ENCODE measurements at places on chromosomes 4 and X.

- peak; percentile 2 for DNase-seq
Measured at GRCh38 chrX:96685210-96686099, 813 bp downstream of the DIAPH2 start.

GRCh38 chrX:53056292-53056691, 7.7 kb downstream of the GPR173 start:
- DNase-seq, result no peak

DNA sequence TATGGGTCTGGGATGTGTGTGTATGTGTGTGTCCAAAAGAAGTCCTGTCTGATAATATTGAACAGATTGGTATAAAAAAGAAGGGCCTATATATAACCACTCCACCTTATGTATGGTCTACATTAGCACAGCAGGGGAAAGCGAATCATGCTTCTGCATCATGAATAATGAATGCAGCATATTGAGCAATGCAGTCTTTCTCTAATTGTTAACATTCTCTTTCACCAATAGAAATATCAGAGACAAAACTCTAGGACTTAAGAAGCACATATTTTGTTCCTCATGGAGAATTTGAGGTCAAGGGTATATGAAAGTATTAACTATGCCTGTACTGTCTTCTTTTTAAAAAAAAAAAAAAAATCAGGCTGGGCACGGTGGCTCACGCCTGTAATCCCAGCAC, 264.3 kb upstream of the NOCT start:
- DNase-seq, result no peak

DNA sequence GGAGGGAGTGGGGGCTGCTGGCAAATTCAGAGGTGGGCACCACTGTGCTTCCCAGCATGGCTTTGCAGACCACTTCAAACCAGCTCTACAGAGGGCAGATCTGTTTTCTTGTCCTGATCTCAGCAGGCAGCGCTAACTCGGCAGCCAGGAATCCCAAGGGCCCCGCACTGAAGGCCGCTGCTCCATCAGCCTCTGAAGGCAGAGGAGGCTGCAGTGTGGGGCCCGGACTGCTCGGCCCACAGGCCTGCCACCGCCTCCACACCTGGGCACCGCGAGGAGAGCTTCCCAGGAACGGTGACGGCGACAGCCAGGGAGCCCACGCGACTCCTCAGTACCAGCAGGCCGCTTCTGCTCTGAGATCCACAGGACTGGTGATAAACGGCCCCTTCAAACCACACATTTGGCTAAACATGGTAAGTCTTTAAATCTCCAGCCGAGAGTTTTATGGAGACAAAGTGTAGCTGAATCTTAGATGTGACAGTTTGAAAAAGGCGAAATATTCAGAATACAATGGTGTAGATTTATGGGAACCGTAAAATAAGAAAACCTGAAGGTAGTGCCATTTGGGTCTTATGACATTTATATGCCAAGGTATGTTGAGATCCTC, 23.6 kb downstream of the DCTD start:
- no peak for DNase-seq

DNA sequence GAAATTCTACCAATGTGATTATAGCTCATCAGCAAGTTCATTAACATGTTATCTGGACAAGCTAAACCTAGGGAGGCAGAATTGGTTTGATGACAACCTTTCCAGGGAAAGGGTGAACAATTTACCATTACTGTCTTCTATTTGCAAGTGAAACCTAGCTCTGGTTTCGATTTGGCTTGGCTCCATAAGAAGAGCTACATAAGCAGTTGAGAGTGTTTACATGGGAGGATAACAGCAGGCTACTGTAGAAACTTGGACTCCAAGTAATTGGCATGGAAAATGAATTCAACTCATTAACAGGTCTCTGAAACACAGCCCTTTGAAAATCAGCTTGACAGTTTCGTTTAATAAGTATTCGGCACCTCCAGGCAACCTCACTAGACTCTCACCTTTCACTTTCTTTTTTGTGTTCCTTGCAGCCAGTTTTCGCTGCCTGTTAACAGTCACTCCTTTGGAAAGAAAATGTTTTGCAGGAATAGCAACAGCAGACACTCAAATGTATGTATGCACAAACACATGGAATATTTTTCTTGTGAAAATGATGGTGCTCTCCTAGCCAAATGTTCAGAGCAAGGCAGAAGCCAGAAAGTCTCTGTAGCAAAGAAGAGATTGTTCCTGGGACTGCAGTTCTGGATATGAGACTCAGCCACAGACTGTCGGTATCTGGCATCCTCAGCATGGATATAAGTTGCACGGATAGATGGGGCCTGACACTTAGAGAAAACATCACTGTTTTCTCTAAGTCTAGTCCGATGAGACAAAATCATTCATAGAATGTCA, 27.5 kb downstream of the POU3F4 start:
- no peak for DNase-seq

- no peak for DNase-seq
Measured at GRCh38 chrX:12985331-12985730, 10.4 kb downstream of the TMSB4X start.

DNA sequence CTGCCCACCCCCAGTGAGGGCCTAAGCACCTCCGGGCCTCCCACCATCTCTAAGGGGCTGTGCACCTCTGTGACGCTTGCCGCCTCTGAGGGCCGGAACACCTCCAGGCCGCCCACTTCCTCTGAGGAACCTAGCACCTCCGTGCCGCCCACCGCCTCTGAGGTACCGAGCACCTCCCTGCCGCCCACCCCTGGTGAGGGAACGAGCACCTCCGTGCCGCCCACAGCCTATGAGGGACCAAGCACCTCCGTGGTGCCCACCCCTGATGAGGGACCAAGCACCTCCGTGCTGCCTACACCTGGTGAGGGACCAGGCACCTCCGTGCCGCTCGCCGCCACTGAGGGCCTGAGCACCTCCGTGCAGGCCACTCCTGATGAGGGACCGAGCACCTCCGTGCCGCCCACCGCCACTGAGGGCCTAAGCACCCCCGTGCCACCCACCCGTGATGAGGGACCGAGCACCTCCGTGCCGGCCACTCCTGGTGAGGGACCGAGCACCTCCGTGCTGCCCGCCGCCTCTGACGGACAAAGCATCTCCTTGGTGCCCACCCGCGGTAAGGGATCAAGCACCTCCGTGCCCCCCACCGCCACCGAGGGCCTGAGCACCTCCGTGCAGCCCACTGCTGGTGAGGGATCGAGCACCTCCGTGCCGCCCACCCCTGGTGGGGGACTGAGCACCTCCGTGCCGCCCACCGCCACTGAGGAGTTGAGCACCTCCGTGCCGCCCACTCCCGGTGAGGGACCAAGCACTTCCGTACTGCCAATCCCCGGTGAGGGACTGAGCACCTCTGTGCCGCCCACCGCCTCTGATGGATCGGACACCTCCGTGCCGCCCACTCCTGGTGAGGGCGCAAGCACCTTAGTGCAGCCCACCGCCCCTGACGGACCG, 977 bp downstream of the MAGEE1 start:
- DNase-seq, result peak; percentile 8

DNA sequence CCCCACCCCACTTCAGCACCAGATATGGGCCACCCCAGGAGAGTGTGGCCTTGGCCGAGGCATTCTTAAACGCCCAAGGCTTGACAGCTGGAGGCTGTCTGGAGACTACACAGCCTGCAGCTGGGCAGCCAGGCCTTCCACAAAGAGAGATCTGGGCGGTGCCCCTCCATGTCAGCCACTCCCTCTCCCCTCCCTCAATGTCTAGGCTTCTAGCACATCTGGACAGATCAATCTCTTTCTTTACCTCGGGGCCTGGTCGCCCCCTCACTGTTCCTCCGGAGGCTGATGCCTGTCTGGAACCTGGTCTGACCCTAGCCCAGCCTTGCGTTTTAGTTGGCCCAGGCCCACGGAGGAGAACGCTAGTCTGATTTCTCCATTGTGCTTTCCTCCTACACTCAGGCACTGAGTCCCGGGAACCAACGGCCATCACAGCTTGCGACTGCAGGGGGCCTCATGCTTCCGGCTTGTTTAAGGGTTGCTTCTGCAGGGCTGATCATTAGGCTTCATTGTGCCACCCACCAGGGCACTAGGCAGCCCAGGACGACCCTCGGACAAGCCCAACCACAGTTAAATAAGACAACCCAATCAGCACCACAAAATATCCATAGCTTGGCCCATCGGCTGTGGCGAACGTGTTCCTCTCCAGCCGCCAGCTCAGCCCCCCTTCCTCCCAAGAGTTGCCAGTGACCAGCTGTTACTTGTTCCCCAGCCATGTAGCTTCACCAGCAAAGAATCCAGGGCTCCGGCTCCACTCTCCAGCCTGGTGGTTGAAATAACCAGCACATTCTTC, 200.6 kb downstream of the BCOR start:
- no peak for DNase-seq

- no peak for DNase-seq
Measured at GRCh38 chrX:81261576-81261975, 59.7 kb downstream of the SH3BGRL start.

DNA sequence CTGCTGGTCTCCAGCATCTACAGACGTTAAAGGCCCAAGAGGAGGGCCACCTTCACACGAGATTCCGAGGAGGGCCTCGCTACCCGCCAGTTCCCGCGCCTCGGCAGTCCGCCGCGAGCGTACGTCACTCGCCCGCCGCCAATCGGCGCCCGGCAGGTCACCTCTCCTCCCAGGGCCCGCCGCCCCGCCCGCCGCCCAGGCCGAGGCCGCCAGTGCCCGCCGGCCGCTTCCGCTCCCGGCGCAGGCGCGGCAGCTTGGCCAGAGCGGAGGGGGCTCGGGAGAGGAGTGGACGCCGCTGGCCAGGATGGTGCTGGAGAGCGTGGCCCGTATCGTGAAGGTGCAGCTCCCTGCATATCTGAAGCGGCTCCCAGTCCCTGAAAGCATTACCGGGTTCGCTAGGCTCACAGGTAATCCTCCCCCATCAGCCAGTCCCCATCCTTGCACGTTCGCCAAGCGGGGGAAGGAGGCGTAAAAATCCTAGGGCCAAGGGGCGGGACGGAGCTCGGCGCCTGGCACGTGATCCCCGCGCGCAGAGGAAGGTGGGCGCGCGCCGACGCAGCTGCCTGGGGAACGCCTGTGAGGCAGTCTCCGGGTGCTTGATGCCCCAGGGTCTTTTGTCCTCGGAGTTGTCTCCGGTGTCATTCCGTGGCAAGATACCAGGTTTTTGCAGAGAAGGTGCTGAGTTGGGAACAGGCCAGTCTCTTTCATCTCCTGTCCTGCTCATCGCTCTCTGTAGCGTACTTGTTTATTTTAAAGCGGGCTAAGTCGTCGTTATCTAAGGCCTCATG, at the start of gene CISD2:
Gene CISD2 (plus strand): TSS at position 212 of the 788 bp plus-strand sequence. CDS start 93 bp downstream, at position 305.
- peak; percentile 90 for DNase-seq

DNA sequence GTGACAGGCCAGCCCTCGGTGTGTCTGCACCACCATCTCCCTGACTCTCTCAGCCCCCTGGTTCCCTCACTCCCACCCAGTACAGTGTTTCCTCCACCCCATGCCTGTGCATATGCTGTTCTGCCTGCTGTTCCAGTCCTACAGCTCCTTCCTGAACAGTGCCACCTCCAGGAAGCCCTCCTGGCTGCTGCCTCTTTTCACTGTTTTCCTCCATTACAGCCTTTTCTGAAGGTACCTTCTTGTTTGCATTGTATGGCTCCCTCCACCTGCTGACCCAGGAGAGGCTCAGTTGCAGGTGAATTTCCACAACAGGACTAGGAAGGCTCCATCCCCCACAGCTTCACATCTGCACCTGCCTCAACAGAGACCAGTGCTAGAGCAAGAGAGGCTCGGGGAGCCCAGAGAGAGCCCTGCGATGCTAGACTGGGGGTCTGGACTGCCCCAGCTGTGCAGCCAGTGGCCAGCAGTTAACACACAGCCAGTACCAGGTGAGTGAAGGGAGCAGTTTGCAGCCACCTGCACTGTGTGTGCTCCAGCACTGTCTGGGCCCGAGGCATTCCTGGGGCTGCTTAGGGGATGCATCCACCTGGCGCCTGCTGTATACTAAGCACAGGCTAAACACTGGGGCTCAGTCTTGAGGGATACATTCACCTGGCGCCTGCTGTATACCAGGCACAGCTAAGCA, 92.0 kb downstream of the ADRA2C start:
- DNase-seq, result no peak

- no peak for DNase-seq
Measured at GRCh38 chrX:6558979-6559378, 24.1 kb upstream of the VCX3A start.

GRCh38 chr4:101346351-101347266, 717 bp downstream of the PPP3CA start:
- peak; percentile 69 for DNase-seq

GRCh38 chr4:84336964-84337705, 162.0 kb downstream of the NKX6-1 start:
- no peak for DNase-seq

DNA sequence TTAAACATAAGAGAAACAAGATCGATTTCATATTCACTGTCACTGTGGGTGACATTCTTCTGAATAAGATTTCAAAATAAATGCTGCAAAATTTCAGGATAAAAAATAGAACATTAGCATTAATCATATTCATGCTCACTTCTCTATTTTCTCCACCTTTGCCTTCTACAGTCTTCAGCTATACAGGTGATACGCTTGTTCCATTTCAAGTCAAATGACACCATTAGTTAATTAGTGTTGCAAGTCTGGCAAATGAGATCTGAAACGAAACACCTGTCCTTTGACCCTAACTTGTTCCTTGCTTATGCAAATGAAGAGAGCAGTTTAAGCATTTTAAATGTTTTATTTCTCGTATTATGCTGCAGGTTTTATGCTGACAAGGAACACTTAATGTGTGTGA, 667.5 kb upstream of the MAGEB2 start:
- DNase-seq, result no peak

- no peak for DNase-seq
Measured at GRCh38 chr4:2218436-2218835, 23.5 kb downstream of the HAUS3 start.

DNA sequence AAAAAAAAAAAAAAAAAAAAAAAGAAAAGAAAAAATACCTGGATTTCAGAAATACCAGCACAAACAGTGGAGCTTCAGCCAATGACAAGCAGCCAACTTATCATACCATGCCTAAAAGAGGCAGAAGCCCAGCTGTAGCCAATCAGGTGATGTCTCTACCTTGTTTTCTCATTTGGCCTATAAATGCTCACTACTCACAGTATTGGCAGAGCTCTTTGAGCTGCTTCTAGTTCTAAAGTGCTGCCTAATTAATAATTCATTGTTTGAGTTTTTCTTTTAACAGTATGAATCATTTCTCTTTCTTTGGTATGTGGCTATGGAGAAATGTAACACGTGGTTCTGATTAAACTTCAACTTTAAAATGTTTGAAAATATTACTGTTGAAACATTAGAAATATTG, 188.8 kb upstream of the TECRL start:
- DNase-seq, result no peak

- DNase-seq, result no peak
Measured at GRCh38 chr4:139581096-139581495, 25.1 kb upstream of the SETD7 start.

GRCh38 chr4:47750788-47751187, 87.1 kb downstream of the CORIN start:
- DNase-seq, result no peak

Measured in germinal center (tissue), 1 donor.